ENCODE measurements at places on chromosomes 7 and 10.

- no peak for DNase-seq
- no peak overlapping the region for H3K27ac ChIP-seq
Observed at GRCh38 chr10:124403548-124403947, 15.2 kb downstream of the OAT start.

DNA sequence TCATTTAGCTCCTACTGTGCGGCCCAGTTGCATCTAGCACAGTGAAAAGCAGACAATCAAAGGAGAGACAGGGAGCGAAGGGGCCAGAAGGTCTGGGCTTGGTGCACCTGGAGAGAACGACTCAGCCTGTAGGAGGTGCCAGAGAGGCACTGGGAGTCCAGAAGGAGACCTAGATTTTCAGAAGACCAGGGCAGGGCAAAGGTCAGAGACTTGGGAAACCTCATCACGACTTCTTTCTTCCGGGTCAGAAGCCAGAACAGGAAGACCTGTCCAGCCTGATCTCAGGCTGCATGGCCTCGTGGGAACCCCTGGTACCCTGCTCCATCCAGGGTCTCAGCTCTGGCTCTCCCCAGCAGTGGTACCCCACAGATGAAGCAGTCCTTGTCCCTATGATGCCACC is 5.2 kb downstream of the AGAP3 start:
- DNase-seq, result no peak
- H3K4me3 ChIP-seq, result no peak overlapping the region
- no peaks in the 10 kb centered on the region for H3K27me3 ChIP-seq
- no peaks in the 10 kb centered on the region for H3K36me3 ChIP-seq
- peaks cover 67% of the 10 kb centered on the region for H3K4me1 ChIP-seq
- no peak overlapping the region for H3K27ac ChIP-seq

DNA sequence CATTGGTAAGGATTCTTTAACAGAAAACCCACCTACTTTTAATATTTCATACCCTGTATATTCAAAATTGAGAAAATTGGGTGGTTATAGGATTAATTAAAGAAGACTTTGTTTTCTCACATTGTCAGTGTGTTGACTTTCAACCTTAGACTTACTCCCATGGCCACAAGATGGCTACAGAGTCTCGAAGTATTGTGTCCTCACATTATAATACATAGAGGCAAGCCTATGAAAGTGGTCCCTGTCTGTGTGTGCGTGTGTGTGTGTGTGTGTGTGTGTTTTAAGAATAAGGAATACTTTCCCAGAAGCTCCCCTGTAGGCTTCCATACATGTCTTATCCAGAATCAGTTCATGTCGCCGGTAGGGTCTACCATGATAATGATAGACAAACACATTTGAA is 180.0 kb downstream of the PHF14 start:
- H3K36me3 ChIP-seq, result no peaks in the 10 kb centered on the region
- no peaks in the 10 kb centered on the region for H3K4me1 ChIP-seq
- no peak for DNase-seq
- H3K27ac ChIP-seq, result no peak overlapping the region

- H3K27me3 ChIP-seq, result no peaks in the 10 kb centered on the region
- no peaks in the 10 kb centered on the region for H3K36me3 ChIP-seq
- no peak overlapping the region for H3K4me3 ChIP-seq
- no peaks in the 10 kb centered on the region for H3K4me1 ChIP-seq
- no peak for DNase-seq
- no peak overlapping the region for H3K27ac ChIP-seq
Observed at GRCh38 chr10:83960125-83960524, 179.2 kb upstream of the GHITM start.

DNA sequence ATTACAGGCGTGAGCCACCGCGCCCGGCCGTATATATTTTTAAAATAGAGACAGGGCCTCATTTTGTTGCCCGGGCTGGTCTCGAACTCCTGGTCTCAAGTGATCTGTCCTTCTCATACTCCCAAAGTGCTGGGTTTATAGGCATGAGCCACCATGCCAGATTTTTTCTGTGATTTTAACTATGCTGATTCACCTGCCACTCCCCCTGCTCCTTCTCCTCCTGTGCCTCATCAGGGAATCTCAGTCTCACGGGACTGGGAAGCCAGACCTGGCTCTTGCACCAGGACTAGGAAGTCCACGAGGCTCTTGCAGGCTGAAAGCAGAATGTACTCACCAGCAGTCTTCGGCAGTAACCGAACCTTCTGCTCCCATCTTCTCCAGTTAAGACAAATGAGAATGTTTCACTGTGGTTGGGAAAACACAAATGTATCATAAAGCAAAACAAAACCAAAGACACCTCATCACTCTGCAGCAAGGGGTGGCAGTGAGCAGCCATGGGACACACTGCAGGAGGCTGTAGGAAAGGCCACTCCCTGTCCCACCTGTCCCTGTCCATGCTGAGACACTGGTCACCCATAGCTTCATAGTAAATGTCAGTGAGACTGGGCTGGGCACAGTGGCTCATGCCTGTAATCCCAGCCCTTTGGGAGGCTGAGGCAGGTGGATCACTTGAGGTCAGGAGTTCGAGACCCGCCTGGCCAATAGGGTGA is 78.7 kb upstream of the MKRN1 start:
- DNase-seq, result no peak
- no peaks in the 10 kb centered on the region for H3K4me1 ChIP-seq
- H3K4me3 ChIP-seq, result no peak overlapping the region
- no peak overlapping the region for H3K27ac ChIP-seq
- no peaks in the 10 kb centered on the region for H3K36me3 ChIP-seq
- H3K27me3 ChIP-seq, result no peaks in the 10 kb centered on the region

DNA sequence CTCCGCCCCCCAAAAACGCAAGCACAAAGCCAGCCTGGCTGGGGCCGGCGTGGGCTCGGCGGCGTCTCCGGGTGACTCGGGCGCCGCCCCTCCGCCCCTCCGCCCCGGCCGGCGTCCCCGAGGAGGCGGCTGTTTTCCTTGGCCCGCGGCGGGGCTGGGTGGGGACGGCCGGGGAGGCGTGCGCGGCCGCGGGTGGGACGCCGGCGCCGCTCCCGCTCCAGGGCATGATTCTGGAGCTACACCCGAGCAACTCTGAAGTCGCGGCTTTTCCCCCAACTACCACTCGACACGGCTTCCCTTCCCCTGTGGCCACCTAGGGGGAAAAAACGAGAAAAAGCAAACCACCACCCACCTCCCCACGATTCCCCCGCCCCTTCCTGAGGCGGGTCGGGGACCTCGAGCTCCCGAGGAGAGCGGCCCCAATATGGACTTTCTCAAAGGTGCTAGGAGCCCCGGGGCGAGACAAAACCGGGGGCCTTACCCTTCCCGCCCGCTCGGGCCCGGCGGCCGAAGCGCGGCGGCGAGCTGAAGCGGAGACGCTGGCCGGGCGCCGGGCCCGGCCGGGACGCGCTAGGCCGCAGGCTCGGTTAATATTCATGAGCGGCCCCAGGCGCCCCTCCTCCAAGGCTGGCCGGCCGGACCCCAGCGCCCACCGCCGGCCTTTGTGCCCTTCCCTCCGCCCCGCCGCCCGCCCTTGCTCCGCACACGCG is 856 bp downstream of the ARHGAP21 start:
- H3K36me3 ChIP-seq, result no peaks in the 10 kb centered on the region
- H3K4me3 ChIP-seq, result peak overlapping the region; percentile 81
- H3K27me3 ChIP-seq, result no peaks in the 10 kb centered on the region
- peak overlapping the region; percentile 97 for H3K27ac ChIP-seq

DNA sequence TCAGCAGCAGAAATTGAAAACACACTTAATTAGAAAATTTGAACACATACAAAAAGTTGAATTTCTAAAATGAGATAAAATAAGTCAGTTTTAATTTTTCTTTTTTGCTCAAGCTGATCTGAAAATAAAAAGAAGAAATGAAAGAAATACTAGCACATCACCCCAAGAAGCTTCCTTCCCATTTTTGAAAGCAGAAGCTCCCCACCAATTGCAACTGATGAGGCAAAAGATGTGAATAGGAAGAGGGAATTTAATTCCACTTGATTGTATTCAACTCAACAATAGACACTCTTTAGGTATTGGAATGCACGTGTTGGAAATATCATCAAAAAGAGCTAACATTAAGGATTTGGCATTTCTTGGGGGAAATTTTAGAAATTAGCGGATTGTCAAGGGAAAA is 175.8 kb downstream of the TRIL start:
- no peak overlapping the region for H3K27ac ChIP-seq
- no peak for DNase-seq
- H3K4me3 ChIP-seq, result no peak overlapping the region
- H3K4me1 ChIP-seq, result no peaks in the 10 kb centered on the region

GRCh38 chr10:116699471-116700150 is 42.8 kb downstream of the HSPA12A start:
- no peak overlapping the region for H3K4me3 ChIP-seq
- no peak for DNase-seq
